ENCODE measurements at places on chromosomes 6 and 20. TPM values are rescaled to one million over a fixed set of nuclear protein-coding genes. Genes with fewer than 3 reads are reported as not detected.

The ARMH2 gene
- not detected for total RNA-seq

The TMEM244 gene
- not detected for total RNA-seq

The LYRM4 gene
- total RNA-seq = 20.6 TPM

The TINAG gene
- total RNA-seq = 0.16 TPM

The NKAIN2 gene
- total RNA-seq = 1.7 TPM

GRCh38 chr6:134495890-134496248 is 178.0 kb upstream of the SGK1 start:
- no peak for DNase-seq

GRCh38 chr20:47765271-47765670 is 20.0 kb downstream of the SULF2 start:
- no peak for DNase-seq

DNA sequence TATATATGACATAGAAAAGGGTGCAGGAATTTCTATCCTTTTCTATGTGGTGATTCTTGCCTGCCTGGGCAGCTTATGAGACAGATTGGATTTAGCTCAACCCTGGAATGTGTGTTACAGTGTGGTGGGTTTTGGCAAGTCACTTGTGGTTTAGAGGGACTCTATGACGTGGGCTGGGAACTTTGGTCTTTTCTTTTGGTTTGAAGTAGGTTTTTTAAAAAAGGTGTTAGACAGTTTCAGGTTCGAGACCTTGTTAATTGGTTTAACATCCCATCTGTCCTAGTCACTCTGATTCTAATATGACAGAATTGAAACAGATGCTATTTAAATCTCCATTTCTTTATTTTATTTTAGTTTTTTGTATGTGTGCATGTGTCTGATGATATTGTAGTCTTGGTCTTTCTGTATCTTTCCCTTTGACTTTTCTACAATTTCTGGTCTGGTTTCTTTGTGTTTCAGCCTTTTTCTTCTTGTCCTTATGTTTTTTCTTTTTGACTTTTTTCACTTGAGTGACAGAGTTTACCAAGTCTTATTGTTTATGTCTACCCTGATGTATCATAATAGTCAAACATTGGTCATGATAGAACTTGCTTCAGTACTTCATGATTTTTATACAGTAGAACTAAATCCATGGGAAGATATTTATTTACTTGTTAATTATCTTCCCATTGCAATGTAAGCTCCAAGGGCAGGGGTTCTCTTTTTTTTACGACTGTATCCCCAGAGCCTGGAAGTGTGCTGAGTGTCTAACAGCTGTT is 174.3 kb downstream of the CDKAL1 start:
- DNase-seq = no peak

DNA sequence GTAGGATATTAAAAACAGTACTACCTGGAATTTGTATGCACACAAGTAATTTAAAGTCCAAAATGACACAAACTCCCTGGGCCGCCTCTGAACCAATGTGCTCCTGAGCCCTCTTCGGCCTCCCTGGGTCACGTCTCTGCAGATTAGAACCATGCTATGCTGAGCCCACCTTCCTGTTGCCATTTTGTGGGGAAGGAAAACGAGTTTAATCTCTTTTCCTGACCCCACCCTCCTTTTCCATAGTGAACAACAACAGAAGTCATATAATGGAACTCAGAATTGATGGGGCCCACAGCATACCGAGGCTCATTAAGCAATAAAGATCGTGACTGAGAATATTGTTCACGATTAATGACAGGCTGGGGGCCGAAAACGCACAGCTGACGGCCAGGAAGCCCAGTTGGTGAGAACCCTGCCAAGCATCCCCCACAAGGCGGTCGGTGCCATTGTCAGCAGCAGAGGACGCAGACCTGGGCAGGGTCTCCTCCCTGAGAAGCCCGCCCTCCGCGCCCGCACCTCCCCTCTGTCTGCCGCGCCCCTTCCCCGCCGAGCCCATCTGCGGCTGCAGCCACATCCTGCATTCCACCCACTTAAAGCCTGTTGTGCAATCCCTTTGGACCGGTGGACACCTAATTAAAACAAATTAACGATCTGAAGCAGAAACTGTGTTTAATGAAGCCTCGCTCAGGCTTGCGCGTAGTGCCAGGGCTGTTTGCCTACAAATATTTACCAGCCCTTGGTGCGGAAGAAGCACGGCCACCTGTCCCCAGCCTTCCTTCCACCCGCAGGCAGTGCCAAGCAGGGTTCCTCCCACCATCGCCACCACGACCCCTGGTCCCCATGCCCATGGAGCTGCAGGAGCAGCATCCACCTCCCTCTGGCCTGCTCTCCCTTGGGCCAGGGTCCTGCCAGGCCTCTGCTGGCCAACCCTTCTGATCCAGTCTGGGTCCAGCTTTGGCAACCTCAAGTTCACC is 68.1 kb downstream of the DLL1 start:
- DNase-seq = no peak

- no peak for DNase-seq
Measured at GRCh38 chr6:129874837-129875236, 13.7 kb upstream of the TMEM244 start.

DNA sequence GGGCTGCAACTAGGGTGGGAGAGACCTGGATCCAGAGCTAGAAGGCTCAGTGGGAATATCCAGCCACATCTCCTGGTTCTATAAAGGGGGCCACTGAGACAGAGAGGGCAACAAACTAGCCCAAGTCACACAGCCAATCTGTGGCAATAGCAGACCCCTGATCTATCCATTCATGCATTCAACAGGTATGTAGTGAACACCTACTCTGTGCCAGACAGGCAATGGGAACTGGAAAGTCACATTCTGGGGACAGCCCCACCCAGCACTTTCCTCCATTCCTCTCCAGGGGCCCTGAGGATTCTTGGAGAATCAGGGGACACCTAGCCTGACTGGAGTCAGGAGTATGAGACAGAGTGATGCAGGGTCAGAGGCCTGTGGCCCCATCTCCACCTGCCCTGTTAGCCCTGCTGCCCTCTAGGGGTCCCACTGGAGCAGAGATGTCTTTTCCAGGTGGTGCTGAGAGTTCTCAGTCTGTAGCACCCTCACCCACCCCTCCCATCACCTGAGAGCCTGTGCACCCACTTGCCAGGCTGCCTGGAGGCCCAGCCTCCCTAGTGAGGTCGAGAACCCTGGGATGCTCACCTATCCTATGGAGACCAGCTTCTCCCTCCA is 13.6 kb downstream of the BPIFA2 start:
- DNase-seq = no peak

- DNase-seq = no peak
Measured at GRCh38 chr20:41469868-41470267, 103.2 kb upstream of the EMILIN3 start.

DNA sequence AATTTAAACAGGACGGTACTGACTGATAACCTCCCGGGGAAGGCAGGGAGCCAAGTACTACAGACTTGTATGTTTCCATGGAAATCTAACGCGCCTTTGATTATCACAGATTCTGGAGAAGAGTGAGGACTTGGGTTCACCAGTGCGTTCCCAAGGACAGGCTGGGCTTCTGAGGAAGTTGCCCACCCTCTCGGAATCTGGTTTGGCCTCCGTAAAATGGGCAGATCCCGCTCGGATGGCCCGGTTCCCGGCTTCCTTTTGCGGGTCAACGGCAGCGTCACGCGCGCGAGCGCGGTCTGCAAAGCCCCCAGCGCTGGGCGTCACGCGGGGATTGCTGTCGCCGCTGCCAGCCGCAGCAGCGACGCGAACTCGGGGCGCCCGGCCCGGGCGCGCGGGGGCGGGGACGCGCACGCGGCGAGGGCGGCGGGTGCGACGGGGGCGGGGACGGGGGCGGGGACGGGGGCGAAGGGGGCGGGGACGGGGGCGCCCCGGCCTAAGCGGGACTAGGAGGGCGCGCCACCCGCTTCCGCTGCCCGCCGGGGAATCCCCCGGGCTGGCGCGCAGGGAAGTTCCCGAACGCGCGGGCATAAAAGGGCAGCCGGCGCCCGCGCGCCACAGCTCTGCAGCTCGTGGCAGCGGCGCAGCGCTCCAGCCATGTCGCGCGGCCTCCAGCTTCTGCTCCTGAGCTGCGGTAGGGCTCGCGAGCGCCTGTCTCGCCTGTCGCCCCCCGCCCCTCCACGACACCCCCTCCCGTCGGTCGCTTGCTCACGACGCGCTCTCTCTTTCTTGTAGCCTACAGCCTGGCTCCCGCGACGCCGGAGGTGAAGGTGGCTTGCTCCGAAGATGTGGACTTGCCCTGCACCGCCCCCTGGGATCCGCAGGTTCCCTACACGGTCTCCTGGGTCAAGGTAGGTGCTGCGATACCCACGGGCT is at the start of gene CD83:
Gene CD83, plus strand, starts transcription at position 615 of the 933 bp plus-strand sequence. Its CDS starts 40 bp downstream, at position 655.
- DNase-seq = no peak

- no peak for DNase-seq
Measured at GRCh38 chr6:138175596-138175995, 13.9 kb downstream of the ARFGEF3 start.

DNA sequence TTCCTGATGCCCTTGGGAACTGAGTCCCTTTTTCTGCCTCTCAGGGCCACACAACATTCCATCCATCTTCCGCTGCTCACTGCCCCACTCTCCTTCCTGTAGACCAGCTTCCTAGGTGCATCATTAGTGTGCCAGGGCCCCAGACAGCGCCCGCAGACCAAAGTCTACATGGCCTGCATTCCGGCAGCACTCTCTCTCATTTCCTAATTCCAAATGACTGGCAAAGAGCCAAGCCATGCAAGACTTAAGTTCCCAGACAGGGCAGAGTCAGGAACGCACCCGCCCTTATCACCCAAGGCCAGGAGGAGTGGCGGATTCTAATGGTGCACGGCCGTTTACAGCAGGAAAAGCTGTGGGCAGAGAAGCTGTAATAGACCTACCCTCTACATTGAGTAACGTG is 159.8 kb upstream of the ARID1B start:
- peak; percentile 31 for DNase-seq

DNA sequence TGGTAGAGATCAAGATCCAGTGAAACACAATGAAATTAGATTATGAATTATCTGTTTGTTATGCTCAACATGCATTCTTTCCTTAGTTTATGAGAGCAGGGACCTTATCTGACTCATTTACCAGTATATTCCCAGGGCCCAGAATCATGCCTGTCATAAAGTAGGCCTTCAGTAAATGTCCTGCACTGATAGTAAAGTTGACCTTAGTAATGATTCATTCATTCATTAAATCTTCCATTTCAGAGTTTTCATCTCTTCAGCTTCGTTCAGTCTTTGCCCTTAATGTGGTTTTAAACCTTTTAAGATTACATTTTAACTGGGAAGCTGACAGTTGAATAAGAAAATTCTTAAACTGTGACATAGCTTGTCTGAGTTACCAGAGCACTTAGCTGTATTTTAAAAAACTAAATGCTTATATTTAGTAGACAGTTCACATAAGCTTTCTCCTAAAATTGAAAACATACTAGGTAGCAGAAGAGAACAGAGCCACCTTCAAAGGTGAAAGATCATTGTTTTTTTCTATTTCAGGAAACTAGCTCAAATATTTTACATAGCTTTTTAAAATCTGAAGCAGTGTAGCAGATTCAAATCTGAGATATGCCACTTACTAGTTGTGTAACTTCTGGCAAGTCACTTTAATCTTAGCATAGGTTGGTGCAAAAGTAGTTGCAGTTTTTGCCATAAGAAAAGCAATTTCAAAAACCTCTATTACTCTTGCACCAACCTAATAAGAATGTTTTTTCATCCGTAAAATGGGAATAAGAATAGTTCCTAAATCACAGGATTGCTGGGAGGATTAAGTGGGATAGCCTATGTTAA is 41.4 kb downstream of the MCM8 start:
- no peak for DNase-seq

GRCh38 chr20:6595704-6596103 is 171.8 kb upstream of the BMP2 start:
- no peak for DNase-seq

GRCh38 chr6:104526376-104526775 is 333.3 kb downstream of the HACE1 start:
- DNase-seq = no peak
